Activated naive CD4-positive, alpha-beta T cell treated with anti-CD3 and anti-CD28 coated beads, Interleukin-2, amount 50 U/mL, for 72 hours (primary cell): ENCODE measurements at places on chromosomes 6 and 20.

DNA sequence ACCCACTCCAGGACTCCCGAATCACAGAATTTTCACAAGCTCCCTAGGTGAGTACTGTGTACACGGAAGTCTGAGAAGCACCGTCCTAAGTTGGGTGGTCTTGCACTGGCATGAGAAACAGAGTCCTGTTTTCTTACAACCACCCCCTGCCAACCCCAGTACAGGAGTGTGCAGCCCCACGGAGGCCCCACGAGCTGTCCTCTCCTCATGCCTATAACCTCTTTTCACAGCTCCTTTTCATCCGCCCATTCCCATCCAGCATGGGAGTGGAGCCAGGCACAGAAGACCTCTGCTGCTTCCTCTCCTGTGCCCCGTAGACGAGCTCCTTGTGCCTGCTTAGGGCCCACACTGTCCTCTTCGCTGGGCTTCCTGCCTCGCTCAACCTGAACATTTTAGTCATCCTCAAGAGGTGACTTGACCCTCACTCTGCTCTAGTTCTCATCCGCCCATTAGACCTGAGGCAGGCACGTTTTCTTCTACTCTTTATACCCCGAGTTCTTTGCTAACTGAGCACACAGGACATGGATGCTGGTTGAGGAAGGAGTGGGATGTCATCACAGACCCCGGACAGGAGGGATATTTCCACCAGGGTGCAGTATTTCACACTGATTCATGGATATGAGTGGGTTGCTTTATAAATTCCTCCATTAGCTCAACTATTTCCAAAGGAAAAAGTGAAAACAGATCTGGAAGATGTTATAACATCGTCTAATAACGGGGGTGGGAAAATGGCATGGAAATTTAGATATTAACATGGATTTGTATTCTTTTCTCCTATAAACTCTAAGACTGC, 160.5 kb downstream of the TTLL2 start:
- no peak for DNase-seq

- no peak for DNase-seq
Measured at GRCh38 chr6:89048985-89049384, 31.6 kb upstream of the PNRC1 start.

DNA sequence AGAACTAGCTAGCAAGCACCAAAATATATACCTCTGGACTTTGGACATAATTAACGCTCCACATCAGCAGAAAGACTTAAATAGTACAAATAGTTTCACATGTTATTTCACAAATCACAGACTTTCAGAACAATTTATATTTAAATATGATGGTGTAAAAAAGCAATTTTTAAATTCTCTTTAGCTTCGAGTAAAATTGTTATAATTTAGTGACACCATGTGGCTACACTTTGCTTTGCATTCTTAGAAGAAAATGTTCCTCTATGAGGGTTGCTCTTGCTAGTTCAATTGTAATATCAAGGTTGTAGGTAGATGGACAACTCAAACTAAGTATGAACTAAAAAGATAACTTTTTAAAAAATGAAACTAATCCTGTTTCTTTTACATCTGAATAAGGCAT, 69.0 kb downstream of the BTBD9 start:
- DNase-seq: no peak

DNA sequence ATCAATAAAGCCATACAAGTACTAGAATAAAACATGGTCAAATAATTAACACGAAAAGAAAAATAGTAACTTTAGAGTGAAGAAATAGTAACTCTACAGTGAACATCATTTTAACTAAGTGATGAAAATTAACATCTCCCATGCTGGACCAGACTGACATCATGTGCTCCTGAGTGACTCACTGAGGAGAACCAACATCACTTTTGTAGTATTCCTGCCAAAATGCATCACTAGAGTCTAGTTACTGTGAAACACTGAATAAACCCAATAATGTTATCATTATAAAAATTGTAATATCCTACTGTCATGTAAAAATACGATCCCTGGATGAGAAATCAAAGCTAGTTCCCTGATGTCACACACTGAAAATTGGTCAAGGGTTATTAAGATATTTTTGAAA, 361.3 kb downstream of the CD109 start:
- DNase-seq: no peak

- peak; percentile 34 for DNase-seq
Measured at GRCh38 chr6:35311390-35312075, 13.9 kb downstream of the DEF6 start.

GRCh38 chr6:165987483-165988301, 180.0 kb downstream of the TBXT start:
- no peak for DNase-seq

DNA sequence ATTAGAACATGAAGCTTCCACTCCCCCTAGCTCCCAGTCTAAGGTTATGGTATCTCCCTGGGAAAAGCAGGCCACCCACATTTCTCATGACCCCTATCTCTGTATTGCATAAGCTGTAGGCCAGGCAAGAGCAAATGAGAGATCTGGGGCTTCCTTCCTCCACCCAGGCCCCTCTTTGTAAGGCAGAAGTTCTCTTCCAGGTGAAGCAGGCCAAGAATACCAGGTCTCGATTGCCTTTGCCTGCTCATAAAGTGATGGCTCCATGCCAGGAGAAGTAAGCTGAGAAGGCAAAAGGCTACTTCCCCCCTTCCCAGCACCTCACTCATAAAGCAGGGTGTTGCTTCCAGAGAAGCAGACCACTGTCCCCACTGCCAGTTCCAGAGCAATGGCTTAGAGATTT, 144.1 kb upstream of the KCNK16 start:
- no peak for DNase-seq

- no peak for DNase-seq
Measured at GRCh38 chr6:111667931-111668330, 62.3 kb upstream of the TRAF3IP2 start.

DNA sequence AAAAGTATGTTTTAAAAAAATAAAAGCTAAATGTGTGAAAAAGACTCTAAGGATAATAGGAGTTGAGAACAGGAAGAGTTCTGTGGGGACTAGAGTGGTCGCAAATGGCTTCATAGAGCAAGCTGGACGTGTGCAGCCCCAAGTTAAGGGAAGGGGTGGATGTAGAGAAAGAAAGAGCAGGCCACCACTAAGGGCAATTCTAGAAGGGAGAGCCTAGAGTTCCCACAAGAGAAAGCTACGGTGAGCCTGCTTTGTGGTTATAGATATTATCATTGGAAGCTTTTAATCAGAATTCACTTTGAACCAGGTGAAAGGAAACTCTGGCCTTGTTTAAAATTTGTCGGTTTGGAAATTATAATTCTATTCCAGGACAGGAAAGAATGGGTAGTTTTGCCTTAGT, 101.6 kb downstream of the HIVEP2 start:
- no peak for DNase-seq

DNA sequence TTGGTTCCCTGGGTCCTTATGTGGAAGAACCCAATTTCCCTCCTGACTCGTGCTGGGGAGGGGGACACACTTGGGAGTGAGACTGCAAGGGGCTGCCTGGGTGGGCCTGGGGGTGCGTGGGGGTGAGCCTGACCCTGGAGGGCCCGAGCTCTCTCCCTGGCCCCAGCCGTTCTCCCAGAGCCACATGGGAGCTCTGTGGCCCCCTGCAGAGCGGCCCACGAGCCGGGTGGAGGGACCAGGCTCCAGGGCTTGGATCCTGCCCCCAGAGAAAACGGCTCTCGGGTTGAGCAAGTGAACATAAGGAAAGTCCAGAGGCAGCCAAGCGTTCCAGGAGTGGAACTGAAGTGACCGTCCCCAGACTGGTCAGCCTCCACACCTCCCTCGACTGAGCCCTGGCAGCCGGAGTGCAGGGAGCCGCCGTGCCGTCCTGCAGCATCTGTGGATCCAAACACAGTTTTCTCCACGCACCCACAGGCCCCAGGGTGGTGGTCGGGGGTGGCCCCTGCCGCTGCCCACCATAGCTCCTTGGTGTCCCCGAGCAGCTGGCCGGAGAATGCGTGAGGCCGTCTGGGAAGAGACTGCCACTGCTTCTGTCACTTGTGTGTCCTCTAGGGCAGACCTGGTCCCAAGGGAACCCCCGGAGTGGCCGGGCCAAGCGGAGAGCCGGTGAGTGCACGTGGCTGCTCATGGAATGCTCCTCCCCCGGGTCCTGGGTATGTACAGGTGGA, 10.6 kb downstream of the COL9A3 start:
- DNase-seq: no peak

DNA sequence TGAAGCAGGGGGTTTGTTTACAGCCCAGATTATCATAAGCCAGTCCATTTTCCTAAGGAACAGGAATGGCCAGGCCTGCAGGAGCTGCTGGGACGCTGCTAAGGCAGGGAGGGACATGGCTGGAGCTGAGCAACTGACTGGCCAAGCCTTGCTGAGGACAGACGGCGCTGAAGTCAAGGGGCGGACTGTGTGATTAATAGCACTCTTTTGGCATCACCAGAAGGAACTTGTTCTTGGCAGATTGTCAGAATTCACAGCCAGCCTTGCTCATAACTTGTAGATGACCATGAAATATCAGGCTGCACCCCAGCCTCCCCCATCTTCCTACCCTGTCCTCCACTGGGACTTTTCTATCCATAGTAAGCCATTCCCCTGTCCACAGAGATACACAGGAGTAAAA, 218.8 kb upstream of the RNF24 start:
- DNase-seq: no peak

GRCh38 chr6:7919871-7920270, 9.3 kb upstream of the TXNDC5 start:
- no peak for DNase-seq
